ENCODE measurements at places on chromosomes 12 and 14.

DNA sequence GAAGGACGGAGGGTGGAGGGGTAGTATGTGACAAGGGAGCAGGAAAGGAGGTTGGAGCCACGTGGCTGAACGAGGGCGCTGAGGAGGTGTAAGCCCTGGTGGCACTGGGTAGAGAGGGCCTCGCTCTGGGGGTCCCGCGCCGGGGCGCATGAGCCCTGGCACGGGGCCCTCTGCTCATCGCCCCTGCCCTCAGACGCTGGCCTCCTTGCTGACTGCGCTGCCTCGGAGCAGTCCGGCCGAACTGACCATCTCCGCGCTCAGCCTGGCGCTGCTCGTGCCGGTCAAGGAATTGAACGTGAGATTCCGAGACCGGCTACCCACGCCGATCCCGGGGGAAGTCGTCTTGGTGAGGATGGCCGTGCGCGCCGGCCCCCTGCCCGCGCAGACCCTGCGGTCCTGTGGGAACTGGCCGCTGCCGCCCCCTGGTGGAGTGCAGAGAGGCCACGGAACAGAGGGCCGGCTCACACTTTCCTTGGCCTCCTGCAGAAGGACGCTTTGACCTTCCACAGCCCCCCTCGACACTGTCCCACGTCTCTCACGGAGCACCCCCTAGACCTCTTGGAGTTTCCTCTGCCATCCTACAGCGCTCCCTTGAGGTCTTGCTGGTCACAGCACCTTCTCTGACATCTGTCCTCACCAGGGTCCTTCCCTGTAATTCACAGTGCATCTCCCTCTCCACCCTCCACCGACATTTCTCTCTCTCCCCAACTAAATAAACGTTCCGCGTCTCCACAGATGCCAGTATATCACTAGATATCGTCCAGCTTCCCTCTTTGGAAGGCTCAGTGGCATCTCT is 10.5 kb downstream of the ARHGEF25 start:
- peak; percentile 68 for DNase-seq

DNA sequence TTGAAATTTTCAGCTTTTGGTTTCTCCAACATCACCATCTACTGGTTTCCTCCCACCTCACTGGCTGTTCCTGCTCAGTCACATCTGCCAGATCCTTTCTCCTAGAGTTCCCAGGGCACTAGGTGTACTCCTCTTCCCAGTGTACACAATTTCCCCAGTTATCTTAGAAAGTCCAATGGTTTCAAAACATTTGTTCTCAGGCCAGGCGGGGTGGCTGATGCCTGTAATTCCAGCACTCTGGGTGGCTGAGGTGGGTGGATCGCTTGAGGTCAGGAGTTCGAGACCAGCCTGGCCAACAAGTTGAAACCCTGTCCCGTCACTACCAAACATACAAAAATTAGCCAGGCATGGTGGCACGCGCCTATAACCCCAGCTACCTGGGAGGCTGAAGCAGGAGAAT is 60.7 kb downstream of the SPPL3 start:
- DNase-seq = no peak

- no peak for DNase-seq
These were observed at the start of gene GMPR2 for GRCh38 chr14:24232645-24233537. TSS of gene GMPR2 (plus strand) at chr14:24232929. CDS start at chr14:24233254, 325 bp downstream.

DNA sequence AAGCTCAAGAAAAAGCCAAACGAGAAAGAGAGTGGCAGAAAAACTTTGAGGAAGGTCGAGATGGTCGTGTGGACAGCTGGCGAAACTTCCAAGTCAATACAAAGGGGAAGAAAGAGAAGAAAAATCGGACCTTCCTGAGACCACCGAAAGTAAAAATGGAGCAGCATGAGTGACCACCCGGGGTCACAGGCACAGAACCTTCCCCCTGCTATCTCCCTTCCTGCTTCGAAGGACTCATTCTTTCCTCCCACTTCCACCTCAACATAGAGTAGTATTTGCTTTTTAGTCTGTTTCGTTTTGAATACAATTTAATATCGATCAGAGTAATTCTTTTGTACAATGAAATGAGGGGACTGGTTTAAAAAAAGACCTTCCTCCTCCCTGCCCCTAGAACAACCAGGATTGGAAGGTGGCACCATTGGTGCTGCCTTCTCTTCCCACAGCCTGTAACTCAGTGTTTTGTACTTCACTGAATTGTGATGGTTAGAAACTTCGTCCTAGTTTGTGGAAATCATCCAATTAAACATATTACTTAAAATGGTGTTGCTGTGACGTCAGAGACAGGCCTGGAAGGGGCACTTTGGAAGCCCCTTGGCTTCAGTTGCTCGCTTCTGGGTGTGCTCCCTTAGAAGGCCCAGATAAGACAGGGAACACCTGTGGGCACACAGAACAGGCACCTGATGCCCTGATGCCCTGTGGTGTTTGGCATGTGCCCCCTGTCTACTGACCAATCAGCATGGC is 26.1 kb upstream of the NFKBIA start:
- no peak for DNase-seq

DNA sequence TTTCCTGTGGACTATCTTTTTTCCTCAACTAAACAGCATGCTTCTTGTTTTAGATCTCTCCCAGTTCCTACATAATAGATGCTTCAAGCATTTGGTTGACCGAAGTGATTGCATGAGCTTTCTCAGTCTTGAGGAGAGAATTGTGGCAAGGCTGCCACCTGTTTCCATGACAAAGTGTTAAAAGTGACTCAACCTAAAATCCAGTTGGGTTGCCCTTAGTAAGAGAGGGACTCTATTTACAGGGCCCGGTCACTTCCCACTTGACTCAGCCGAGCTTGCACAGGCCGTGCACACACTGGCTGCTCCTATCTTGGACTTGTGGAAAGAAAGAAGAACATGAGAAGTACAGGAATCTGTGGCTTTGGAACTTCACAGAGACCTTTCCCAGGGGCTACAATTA is 2.1 kb upstream of the B4GALNT3 start:
- no peak for DNase-seq

GRCh38 chr12:58459191-58459590 is 461.1 kb downstream of the LRIG3 start:
- no peak for DNase-seq

DNA sequence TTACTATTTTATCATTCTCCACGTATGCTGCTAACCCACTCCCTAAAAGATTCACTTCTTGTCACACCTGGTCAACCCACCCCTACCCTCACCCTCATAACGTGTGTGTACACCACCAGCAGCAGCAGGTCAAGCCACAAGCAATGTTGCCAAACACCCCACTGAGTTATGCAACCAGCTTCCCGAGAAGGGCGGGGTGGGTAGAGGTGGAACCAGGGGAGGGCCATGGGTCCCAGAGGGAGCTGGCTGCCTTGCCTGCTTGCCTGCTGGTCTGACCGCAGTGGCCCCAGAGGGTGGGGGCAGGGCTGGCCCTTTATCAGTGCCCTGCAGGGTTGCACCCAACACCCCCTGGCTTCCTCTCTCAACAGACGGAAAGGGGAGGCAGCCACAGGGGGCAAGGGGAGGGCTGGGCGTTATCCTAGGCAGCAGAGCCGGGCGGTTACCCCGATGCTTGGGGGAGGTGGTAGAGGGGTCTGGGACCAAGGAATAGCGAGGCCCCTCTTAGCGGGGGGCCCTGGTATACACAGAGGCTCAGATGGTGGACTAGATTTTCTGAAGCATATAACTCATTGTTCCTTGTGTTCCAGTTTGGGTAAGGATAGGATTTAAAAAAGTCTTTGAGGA is 3.5 kb upstream of the NFE2 start:
- no peak for DNase-seq

DNA sequence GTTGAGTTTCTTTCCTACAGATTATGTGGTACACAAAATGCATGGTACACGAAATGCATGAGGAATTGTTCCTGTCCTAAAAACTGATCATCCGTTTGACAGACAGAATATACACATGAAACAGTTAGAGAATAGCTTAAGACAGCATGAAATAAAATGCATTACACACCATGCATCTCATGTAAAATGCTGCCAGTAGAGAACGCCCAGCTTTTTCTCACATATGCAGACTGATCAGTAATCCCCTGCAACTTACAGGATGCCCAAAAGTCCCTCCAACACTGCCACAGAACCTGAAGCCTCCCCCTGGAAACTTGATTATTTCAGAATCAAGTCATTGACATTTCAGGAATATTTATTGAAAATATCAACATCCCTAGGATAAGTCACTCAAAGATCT is 24.0 kb downstream of the IFNG start:
- no peak for DNase-seq

GRCh38 chr12:25401547-25402345 is 151.0 kb upstream of the KRAS start:
- no peak for DNase-seq

DNA sequence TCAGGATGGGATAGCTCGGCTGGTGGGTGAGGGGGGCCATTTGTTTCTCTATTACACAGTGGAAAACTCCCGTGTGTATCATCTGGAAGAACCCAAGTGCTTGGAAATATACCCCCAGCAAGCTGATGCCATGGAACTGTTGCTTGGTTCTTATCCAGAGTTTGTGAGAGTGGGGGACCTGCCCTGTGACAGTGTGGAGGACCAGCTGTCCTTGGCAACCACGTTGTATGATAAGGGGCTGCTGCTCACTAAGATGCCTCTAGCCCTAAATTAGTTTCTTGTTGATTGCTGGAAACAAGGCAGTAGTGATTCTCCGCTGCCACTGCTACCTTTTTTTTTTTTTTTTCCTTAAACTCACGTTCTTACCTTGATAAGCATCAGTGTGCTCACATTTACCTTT is 1.9 kb downstream of the RIOX1 start:
- no peak for DNase-seq

DNA sequence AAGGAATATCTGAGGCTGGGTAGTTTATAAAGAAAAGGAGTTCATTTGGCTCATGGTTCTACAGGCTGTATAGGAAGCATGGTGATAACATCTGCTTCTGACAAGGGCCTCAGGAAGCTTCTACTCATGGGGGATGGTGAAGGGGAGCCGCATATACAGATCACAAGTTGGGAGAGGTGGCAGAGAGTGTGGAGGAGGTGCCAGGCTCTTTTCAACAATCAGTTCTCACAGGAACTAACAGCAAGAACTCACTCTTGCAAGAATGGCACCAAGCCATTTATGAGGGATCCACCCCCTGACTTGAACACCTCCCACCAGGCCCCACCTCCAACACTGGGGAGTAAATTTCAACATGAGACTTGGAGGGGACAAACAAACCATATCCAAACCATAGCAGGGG is 3.5 kb upstream of the TSPAN11 start:
- DNase-seq = no peak

DNA sequence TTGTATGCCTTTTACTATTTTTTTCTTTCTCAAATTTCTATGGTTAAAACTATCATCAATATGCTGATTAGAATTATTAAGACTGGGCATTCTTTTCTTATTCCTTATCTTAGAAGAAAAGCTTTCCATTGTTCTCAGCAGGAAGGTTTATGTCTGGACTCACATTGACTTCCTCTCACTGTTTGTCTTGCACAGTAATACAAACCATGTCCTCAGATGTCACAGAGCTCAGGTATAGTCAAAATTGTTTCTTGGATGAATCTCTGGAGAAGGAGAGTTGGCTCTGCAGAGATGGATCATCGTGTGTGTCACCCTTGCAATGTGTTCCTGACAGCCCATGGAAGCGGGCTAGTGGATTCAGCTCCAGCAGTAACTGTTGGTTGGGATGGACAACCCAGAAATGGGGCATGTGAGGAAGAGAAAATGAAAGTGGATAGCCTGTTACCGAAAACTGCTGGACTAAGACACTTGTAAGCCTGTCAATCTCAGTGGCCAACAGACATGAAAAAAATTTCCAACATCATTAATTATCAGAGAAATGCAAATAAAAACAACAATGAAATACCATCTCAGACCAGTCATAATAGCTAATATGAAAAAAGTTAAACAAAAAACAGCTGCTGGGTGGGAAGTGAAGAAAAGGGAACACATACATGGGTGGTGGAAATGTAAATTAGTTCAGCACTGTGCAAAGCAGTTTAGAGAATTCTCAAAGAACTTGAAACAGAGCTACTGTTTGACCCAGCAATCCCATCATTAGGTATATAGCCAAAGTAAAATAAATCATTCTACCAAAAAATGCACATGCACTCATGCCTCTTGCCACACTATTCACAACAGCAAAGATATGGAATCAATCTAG is 967.8 kb downstream of the TMEM121 start:
- DNase-seq = no peak

DNA sequence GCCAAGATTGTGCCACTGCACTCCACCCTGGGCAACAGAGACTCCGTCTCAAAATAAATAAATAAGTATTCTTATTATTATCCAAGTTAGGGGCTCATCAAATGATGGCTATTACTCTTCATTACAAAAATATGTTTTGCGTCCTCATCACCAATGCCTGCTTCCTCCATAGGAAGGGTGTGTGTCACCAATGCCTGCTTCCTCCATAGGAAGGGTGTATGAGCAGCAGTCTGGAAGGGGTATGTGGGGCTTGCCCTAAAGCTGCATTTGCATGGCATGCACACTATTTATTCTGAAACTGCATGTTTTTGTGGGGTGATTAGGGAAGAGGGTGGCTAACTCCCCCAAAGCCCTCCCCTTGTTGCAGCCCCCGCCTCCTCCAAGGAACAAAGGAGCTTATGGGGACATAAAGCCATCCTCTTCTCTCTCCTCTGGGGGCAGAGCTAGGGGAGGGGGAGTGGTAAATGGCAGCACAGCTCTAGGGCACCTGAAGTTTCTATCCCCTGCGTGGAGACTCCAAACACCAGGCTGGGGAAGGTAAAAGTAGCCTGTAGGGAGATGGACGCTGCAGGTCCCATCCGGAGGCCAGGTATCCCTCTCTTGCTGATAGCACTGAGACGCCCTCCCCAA is 1.3 kb downstream of the CAMKK2 start:
- DNase-seq = no peak

DNA sequence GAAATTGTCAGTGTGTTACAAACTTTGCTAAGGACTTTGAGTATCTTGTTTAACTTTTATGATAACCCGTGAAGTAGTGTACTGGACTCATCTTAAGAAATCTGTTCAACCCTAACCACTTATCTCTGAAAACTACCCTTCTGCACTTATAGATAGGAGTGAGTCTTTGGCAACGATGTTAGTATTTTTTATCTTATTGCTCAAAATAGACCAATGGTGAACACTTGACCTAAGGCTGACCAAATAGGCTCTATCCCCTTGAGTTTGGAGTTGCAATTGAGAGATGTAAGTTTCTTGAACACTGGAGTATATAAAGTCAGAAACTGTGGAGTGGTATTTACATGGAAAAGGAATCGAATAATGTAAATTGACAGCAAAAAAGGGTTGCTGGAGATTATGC is 786.1 kb downstream of the TMTC2 start:
- DNase-seq = no peak

- peak; percentile 82 for DNase-seq
These were observed at the start of gene GMFB for GRCh38 chr14:54488646-54489317. TSS of gene GMFB (minus strand) at chr14:54488980. CDS start at chr14:54488927, 53 bp downstream.

- DNase-seq = no peak
These were observed 101.1 kb downstream of the OTOGL start for GRCh38 chr12:80200414-80200813.

Data from stimulated activated CD4-positive, alpha-beta T cell treated with anti-CD3 and anti-CD28 coated beads, Interleukin-2, amount 100 ng/mL, for 48 hours (primary cell).